ENCODE measurements at places on chromosomes 4 and X.

DNA sequence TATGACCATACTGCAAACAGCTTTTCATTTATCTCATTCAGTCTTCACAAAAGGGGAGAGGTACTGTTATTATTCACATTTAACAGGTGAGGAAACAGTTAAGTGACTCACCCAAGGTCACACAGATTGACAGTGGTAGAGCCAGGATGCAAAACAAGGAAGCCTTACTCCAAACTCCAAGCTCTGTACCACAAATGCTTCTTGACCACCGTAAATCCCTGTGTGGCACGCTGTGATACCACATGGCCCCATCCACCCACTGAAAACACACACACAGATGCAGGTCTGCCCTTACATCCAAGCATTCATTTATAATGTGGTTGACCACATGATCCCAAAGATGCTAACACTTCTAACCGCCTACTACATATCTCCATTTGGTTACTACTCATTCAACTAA lies 129.5 kb downstream of the TSPAN5 start:
- peak; percentile 75 for DNase-seq

DNA sequence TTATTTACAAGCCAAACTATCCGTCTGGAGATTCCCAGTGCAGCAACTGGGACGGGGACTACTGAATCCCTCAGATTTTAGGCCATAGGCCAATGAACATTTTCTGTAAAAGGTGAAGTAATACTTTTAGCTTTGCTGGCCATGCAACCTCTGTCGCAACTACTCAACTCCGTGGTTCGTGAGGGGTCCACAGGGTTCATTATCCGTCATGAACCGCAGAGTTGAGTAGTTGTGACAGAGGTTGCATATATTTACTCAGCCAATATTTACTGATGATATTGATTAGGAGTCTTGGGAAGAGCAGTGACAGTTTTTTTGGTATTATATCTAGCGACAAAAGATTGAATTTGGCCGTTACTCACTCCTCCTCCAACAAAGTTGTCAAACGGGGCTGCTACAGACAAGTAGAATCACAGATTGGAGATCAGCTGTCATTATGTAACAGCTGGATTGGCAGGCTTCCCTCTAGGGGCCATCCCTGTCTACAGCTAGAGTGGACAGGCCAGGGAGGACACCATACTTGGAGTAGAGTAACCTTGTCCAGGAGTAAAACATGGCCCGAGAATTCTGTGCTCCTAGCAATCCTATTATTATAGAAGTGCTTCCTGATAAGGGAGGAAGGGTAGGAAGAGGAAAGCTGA lies 37.2 kb upstream of the CD38 start:
- DNase-seq = no peak

DNA sequence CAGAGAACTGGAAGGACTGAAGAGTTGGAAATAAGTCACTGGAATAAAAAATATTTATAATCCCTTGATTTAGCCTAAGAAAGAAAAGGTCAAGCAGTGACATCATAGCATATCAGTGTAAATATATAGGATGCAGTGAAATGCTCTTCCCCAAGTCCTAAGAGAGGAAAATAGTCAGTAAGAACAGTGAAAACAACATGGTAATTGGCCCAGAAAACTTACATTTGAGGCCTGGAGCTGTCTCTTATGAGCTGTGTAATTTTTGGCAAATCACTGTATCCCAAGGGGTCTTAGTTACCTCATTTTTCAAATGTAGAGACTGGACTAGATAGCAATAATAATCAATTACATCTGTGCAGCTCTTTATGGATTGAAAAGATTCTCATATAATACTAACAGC lies 255.7 kb upstream of the AR start:
- no peak for DNase-seq

DNA sequence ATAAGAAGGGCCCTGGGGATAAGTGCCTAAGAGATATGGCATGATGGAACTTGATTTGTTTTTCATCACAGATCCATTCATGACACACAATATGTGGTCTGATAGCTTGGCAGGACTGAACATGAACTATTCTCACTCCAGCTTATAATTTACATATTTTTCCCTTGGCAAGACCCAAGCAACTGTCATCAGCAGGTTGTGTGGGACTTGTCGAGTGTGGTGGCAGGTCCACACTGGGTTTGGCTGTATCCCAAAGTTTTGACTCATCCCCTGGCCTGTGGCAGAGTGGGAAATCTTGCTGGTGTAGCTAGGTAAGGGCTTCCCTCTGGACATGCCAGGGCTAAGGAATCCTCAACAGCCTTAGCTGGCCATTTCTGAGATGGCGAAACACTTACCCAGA lies 81.0 kb upstream of the STIM2 start:
- DNase-seq = no peak

DNA sequence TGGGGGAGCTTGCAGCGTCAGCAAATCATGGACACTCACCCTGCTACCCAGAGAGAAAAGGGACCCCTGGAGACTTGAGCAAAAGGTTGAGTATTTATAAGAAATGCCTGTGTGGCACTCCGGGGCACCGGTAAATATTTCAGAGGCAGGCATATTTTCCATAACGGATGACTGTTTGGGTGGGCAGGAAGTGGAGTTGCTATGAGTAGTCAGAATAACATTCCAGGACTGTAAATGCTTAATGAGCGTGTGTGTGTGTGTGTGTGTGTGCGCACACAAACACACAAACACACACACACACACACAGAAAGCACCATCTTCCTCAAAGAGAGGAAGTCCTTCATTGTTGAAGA lies 74.6 kb downstream of the MXRA5 start:
- no peak for DNase-seq

DNA sequence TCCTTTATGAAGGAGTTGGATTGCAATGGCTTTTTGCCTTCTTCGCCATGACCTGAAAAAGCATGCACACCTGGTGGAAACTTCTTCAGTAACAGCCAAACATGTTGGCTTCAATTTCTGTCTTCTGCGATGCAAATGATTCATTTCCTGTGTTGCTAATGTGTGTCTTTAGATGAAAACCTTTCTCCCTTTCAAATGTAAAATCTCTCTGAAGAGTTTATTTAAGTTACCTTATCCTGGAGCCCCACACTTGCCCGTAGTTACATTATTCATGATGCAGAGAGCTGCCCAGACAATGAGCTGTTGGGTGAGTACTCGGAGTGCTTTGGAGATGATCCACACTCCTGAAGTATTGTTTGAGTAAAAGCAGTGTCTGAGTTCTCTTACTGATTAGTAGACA lies 1100.9 kb downstream of the RPA4 start:
- DNase-seq = no peak

- DNase-seq = no peak
Measured at GRCh38 chrX:44698357-44698756, 145.5 kb upstream of the DUSP21 start.

GRCh38 chr4:94412658-94413038 lies 39.1 kb upstream of the PDLIM5 start:
- DNase-seq = no peak

DNA sequence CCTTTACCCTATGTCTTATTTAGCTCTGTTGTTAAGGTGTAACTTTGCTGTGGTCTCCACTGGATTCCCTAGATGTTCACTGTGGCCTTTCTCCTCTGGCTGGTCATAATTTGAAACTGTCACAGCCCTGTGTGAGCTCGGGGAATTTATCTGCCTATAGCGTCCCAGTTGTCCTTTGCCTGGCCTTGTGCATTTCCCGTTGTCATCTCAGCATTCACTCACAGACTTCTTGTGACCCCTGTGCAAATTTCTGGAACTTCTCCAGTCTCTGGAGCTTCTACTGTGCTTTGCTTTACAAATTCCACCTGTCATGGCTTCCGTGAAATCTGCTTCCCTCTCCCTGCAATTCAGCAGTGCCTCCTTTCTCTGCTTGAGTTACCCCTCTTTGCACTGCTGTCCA lies 106.7 kb downstream of the WWC2 start:
- no peak for DNase-seq

GRCh38 chr4:105092768-105093167 lies 53.9 kb upstream of the TET2 start:
- no peak for DNase-seq

- DNase-seq = no peak
Measured at GRCh38 chr4:44777115-44777514, 50.8 kb upstream of the GNPDA2 start.

GRCh38 chrX:43269201-43269600 lies 386.9 kb upstream of the MAOA start:
- no peak for DNase-seq

GRCh38 chr4:8495803-8496202 lies 55.2 kb downstream of the TRMT44 start:
- no peak for DNase-seq

DNA sequence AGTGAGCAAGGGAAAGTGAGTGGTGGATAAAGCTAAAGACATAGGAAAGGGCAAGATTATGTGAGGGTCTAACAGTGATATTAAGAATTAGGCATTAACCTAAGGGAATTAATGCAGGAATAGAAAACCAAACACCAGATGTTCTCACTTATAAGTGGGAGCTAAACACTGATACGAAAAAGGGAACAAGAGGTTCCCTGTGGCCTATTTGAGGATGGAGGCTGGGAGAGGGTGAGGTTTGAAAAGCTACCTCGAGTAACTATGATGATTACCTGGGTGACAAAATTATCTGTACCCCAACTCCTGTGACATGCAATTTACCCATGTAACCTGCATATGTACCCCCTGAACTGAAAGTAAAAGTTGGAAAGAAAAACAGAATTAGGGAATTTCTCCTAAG lies 79.0 kb downstream of the ANXA3 start:
- DNase-seq = no peak
